ENCODE measurements at places on chromosomes 5 and 9.

- DNase-seq = no peak
Measured at GRCh38 chr5:38292228-38292627, 33.9 kb downstream of the EGFLAM start.

DNA sequence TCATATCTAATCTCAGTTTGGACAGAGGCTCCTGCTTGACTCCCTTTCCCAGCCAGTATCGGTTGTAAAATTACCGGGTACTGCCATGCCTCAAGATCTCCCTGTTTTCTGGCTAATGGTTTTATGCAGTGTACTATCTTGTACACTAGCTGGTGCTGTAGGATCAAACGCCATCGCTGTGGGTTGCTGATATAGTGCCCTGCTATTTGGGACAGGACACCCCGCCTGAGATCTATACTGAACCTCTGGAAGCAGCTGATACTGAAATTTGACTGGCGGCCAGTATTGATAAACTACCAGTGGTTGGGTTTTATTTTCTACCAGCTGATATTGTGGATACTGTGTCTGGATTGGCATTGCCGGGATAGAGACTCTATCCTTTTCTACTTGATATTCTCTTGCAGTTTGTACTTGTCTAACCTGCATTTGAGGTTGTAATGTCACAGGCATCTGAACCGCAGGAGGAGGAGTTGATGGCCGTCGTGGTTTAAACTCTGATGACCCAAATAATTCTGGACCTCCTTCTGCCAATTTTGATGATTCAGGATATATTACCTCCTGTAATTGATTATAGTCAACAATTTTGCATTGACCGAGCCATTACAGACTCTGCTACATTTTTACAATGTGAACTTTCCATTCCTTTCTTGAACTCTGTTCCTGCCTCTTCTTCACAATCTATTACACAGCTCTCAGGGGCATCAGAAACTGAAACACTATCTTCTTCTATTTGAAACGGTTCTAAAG lies 112.5 kb upstream of the LARP1 start:
- DNase-seq = no peak

GRCh38 chr5:90530736-90531487 lies 1.5 kb upstream of the LYSMD3 start:
- DNase-seq = no peak

DNA sequence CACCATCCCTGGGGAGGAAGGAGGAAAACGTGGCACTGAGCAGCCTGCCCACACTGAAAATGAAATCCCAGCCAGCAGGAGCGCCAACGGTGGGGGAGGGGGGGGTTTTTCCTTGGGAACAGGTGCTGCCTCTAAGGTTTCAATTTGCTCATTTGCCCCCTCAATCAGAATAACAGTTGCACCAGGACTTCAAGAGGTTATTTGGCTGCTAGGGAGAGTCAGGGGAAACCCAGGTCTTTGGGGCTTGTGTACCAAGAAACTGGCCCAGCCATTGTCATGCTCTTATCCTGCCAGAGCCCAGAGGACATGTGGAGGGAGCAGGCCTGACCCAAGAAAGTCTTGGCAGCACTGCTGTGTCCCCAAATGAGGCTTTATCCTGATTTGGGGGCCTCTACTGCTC lies 66.5 kb downstream of the NDFIP1 start:
- DNase-seq = no peak

GRCh38 chr9:99563364-99563763 lies 258.3 kb upstream of the NR4A3 start:
- no peak for DNase-seq

DNA sequence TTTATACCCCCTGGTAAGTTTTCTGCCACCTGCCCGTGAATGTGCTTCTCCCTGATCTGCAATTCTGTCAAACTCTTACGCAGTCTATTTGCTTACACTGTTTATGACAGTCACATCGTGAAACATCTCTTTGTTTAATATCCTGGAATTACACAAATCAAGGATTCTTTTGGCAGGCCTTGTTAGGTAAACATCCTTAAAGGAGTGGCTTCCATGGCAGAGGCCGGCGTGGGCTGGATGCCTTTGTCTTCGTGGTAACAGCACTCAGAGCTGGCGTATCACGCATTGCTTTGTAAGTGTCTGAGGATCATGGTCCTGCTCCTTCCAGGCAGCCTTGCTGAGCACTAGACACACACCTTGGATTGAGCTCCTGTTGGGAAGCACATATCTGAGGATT lies 145.7 kb downstream of the IRX1 start:
- DNase-seq = no peak

DNA sequence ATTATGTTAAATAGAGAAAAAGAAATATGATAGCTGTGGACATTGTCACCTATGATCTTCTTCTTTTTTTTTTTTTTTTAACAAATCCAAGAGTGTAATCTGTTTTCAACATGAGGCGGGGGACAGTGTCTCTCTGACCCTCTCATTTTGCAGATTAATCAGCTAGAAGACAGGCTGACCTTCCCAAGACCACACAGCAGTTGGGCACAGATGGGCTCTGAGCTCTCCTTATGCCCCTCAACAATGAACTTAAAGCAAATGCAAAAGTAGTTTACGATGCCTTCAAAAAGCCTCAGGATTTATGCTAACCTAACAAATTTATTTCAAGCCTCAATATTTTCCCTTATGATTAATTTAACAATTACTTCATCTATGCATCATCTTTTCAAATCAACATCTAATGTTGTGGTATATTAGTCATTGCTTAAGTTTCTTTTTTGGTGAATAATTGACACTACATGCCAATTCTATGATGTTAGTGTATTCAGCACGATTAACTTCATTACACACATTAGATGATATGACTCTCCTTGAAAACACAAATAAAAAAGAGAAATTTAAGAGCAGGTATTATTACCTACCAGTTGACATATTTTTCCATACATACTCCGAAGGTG lies 7.4 kb downstream of the NFIL3 start:
- no peak for DNase-seq

DNA sequence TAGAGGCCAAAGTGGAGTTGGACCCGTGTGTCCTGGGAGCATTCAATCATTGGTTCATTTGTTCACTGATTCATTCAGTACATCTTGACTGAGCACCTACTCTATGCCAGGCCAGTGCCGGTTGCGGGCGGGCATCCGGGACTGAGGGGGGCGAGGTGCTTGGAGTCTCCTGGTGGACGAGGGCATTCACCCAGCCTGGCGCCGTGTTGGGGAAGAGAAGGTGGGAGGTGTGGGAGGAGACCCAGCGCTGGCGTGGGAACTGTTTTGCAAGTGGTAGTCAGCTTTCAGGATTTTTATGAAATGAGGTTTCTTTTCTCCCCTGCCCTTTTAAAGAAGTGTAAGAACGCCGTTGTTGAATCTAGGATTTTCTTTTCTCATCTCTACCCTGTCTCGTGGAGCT lies 37.2 kb downstream of the NCS1 start:
- no peak for DNase-seq

DNA sequence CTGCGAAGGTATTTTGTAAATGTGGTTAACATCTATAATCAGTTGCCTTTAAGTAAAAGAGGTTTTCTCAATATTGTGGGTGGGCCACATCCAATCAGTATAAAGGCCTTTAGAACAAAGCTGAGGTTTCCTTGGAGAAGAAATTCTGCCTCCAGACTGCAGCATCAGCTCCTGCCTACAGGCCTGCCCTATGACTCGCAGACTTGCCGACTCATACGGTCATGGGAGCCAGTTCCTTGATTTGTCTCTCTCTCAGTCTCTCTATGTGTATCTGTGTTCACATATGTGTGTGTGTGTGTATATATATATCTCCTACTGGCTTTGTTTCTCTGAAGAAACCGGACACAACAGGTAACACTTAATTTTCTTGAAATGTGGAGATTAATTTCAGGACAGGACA lies 45.3 kb downstream of the SLC36A1 start:
- no peak for DNase-seq

DNA sequence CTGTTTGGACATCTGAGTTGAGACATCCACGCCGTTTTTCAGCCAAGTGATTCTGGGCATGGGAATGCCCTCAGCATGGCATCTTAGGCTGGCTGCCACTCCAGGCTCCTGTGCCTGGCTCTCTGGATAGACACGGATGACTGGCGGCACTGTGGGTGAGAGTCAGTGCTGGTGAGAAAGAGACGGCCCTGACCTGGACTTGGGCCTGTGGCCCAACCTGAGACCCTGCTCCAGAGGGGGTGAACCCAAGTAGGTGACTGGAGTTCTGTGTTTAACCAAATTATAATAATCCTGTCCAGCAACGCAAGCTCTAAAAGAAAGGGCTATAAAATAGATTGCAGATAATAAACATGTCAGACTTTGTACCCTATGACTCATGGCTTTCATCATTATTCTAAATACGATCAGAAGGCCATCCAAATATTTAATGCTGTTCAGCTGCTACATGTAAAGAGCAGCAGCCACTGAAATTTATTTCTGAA lies 173.9 kb downstream of the HSPA4 start:
- DNase-seq = no peak

DNA sequence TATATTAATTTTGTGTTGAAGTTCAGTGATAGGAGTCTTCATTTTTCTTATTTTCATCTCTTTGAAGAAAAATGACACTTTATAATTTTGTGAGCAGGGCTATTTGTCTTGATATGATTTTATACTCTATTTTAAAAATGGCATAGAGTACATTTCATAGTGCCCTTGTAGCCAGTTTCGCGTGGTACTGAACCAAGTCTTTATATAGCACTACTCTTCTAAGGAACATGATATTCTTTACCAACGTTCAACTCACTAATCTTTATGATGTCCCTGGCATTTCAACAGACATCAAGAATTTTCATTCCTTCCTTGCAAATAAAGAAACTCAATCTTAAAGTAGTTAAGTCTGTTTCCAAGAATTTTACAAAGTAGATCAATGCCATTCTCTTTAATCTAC lies 41.5 kb upstream of the HOMER1 start:
- DNase-seq = no peak

- no peak for DNase-seq
Measured at GRCh38 chr9:4600368-4600767, 61.7 kb upstream of the PLPP6 start.

DNA sequence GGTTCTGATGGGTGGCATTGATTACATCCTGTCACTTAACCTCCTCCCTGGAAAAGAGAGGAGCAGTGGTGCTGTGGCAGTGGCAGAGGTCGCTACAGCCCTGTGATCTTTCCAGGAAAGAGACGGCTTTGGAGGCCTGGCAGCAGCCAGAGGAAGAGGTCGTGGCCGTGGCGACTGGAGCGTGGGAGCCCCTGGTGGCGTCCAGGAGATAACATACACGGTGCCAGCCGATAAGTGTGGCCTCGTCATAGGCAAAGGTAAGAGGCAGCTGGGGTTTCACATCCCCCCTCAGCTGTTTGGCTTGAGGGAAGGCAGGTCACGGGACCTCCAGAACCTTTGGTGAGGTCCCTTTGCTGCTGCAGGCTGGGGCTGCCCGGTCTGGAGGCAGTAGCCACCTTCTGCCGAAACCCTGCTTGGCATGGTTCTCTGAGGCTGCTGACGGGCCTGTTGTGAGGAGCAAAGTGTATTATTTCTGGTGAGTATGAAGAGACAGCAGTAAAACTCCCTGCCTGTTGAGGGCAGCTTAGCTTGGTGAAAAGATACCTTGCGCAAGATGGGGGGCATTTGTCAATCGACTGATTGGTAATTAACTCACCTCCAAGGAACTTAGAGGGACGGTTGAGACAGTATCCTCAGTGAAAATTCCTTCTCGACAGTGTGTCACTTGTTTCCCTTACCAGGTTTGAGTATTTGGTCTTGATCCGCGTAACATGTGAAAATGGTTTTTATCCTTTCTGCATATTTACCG lies 38.0 kb upstream of the PRDM12 start:
- DNase-seq = no peak

- DNase-seq = no peak
Measured at GRCh38 chr5:180486636-180487149, 7.5 kb upstream of the CNOT6 start.

DNA sequence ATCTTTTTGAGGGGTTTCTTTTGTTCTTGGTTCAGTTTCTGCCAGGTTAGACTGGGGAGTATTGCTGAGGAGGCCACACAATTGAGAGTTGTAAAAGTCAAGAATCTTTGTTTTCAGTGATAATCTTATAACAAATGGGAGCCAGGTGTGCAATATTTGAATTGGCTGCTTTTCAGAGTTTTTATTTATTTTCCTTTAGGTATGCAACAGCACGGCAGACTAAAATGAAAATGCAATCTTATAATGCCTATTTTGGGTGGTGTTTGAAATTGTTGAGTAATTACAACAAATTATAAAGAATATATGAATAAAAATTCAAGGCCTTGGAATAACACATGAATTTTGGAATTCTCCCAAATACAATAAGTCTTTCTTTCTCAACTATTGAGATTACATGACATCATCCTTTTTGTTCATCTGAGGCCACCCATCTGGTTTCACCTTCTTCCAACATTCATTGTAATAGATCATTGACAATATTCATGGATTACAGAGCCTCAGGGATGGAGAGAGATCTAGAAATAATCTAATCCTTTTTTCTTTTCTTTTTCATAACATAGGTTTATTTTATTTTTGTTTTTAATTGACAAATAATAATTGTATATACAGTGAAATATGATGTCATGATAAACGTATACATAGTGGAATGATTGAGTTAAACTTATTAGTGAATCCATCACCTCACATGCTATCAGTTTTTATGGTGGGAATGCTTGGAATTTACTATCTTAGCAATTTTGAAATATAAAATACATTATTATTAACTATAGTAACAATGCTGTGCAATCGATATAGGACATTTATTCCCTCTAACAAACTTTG lies 1061.0 kb downstream of the NR2F1-AS1 start:
- no peak for DNase-seq

GRCh38 chr5:143860211-143860610 lies 48.2 kb downstream of the HMHB1 start:
- no peak for DNase-seq

DNA sequence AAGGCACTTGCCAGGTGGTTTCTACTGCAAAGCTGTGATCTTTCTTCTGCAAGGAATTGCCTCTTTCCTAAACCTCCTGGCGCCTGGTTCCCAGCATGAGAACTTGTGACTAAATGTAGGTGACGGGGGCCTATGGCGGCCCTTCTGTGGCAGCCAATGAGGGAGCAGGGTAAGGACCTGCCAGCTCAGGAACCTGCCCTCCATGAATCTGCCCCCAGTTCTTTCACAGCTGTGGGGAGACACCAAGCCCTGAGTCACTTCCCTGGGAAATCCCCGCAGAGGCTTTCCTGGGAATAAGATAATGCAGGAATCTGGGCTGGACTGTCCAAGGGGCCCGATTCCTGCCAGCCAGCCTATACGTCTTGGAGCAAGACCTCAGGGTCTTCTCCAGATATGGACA lies 56.7 kb upstream of the CTNNA1 start:
- no peak for DNase-seq

GRCh38 chr5:115641948-115642347 lies 16.1 kb upstream of the TMED7 start:
- DNase-seq = no peak

DNA sequence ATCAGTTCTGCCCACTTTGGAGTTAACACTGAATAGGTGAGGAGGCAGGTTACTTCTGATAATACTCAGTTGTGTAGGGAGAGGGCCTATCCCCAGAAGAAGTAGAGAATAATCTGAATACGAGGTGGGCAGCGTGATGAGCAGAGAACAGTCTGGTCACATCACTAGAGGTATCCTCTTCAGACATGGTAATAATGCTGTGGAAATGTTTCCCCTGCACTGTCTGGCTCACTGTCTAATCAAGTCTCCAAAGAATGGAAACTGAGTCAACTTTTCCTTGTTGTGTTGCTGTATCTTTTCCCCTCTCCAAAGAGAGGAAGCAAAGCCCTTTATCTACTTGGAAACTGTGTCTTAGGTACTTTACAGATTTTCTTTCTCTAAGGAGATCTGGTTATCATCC lies 110.9 kb upstream of the ANKRD55 start:
- DNase-seq = no peak
